Stimulated activated CD4-positive, alpha-beta T cell treated with anti-CD3 and anti-CD28 coated beads, Interleukin-1b, Interleukin-23, amount 100 ng/mL, for 48 hours (primary cell): ENCODE measurements at places on chromosomes 11 and 22.

- no peak for DNase-seq
Observed at GRCh38 chr11:25520459-25520858, 811.5 kb upstream of the ANO3 start.

- no peak for DNase-seq
Observed at GRCh38 chr22:26892166-26893041, 235.0 kb downstream of the MIAT start.

- no peak for DNase-seq
Observed at GRCh38 chr11:27699242-27699925, 871 bp downstream of the BDNF start.

DNA sequence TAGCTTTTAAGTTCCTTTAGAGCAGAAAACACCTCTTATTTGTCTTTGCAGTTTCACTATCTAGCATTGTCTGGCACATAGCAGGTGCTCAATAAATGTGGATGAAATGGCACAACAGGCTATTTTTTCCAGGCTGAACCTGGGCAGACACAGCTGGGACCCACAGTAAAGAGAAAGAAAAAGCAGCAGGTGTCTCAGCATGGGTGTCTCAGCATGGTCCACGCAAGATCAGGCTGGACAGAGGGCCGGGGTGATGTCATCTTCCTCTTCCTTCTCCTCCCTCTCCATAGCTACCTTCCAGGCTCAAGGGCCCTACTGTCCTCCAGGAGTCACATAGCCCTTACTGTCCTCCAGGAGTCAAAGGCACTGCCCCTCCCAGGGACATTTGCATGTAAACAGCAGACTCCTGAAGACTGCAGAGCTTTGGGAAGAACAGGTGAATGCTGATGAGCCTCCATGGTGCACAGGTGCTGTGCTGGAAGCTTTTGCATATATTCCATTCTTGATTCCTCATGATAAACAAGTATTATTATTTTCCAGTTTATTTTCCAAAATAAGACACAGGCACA, 65.2 kb downstream of the DSCAML1 start:
- DNase-seq: no peak

DNA sequence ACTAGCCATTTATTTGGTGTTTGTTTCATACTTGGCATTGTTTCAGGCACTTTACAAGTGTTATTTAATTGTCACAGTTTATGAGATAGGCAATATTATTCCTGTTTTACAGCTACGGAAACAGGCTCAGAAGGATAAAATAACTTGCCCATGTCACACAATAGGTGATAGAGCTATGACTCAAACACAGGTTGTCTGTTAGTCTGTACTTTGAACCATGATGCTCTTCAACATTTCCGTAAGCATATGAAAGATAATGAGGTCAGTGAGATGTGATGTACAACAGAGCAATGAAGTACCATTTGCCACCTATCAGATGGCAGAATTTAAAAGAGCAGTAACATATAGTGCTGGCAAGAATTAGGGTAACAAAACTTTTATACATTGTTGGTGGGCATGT, 15.3 kb downstream of the TUG1 start:
- DNase-seq: no peak

DNA sequence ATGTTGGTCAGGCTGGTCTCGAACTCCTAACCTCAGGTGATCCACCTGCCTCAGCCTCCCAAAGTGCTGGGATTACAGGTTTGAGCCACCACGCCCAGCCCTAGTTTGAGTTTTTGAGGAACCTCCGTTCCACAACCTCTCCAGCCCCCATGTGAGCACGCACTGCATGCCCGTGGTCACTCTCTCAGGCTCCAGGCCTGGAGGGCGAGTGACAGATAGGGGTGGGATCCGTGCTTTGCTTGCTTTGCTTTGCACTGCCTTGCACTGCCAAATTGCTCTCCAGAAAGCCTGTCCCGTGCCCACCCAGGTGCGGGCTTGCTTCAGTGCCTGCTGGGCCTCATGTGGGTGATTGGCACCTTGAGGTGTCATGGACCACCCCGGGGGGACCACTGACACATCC, 29.9 kb downstream of the FGF4 start:
- DNase-seq: no peak

- no peak for DNase-seq
Observed at GRCh38 chr22:27441706-27442475, 359.7 kb downstream of the MN1 start.

DNA sequence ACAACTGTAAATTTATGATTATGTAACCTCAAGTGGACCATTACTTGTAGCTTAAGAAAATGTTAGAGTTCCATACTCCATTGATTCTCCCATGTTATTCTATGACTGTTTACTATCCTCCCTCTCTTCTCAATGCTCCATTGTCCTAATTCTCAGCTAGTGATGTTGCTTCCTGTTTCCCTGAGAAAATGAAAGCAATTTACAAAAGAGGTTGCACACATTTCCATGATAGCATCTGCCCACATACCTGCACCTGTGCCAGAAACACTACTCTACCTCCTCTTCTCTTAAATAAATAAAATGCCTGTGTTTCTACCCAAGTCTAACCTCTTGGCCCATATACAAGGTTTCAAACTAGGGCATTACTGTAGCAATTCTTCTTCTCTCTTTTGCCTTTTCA, 1620.9 kb downstream of the FAM181B start:
- no peak for DNase-seq

DNA sequence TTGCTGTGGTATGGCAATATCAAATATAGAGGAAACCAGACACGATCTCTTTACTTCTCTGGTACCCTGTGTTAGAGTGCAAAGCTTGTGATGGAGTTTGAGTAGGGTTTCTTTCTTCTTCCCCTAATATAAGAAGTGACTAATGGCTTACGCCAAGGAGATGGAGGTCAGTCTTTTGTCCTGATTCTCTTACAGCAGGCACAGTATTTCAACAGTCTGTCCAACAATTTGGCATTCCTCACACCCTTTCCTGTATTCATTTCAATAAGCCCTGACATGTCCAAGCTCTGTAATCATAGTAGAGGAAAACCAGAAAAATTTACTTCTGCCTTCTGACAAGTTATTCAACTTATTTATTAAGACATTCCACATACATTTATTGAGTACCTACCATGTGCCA, 546.2 kb downstream of the TMEM135 start:
- DNase-seq: no peak

- DNase-seq: no peak
Observed at GRCh38 chr11:16791191-16791961, 52.9 kb downstream of the C11orf58 start.
